ENCODE measurements at places on chromosomes 6 and 20.
A peak's percentile ranks its signal among the peaks of the same experiment; 100 is the strongest.

- no peak for DNase-seq
Observed at GRCh38 chr20:20571068-20571780, 141.2 kb downstream of the RALGAPA2 start.

DNA sequence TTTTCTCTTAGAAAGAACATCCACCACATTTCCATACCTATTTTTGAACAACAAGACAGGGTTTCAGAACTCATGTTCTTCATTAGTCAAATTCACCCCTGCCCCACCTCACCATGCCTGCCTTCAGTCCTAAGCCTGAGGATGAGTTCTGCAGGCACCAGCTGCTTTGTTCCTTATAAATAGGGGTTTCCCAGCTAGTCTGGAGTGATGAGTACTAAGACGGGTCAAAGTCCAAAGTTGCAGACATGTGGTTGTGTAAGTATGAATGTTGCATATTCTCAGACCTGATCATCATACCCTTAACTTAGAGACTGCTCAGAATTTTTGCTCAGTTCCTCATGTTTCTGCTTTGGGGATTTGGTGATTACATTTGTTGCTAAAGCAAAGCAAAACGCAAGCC, 257.7 kb upstream of the CDYL start:
- no peak for DNase-seq

- no peak for DNase-seq
Observed at GRCh38 chr6:138272533-138273315, 54.4 kb upstream of the PBOV1 start.

- no peak for DNase-seq
Observed at GRCh38 chr6:149468179-149468578, 16.6 kb downstream of the ZC3H12D start.

DNA sequence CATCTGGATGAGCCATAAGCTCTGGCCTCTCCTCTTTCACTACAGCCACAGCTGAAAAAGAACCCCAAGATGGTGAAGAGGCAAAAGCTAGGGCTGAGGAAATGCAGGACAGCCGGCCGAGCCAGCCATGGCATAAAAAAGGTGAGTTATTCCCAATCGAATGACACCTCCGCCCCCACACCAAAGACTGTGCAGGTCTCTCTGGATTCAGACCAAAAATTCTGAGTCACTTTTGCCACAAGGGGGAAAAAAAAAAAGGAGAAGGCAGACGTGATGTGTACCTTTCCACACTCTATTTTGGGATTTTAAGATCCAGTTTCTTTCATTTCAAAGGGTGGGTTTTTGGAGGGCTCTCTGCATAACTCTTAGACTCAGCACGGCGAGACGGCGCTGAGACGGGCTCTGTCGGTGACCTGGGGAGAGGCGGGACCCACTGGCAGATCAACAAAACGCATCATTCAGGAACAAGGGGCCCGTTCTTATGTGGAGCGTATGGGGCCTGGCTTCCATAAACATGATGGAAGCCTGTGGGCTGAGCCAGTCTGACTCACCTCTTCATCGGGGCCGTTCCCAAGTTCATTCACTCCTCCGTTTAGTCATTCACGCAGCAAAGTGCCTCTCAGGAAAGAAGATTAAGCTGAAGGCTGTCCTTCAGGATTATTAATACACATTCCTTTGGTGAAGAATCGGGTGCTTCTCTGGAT, 54.8 kb downstream of the NFATC2 start:
- no peak for DNase-seq

DNA sequence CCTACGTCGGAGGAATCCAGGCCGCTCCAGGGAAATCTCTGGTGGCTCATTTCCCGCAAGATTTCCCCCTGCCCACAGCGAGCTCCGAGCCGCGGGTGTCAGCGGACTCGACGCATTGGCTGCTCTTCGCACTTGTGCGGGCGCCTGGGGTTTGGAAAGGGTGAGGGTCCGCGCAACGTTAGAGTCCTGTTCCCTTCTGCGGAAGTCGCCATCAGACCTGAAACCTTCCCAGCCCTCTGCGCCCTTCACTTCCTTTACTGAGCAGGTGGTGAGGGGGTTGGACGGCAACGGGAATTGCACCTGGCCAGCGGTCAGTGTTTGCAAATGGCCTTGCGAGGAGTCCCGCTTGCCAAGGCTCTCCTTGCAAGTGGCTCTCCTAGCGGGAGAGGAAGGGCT, 8.4 kb downstream of the PAX1 start:
- DNase-seq: no peak

DNA sequence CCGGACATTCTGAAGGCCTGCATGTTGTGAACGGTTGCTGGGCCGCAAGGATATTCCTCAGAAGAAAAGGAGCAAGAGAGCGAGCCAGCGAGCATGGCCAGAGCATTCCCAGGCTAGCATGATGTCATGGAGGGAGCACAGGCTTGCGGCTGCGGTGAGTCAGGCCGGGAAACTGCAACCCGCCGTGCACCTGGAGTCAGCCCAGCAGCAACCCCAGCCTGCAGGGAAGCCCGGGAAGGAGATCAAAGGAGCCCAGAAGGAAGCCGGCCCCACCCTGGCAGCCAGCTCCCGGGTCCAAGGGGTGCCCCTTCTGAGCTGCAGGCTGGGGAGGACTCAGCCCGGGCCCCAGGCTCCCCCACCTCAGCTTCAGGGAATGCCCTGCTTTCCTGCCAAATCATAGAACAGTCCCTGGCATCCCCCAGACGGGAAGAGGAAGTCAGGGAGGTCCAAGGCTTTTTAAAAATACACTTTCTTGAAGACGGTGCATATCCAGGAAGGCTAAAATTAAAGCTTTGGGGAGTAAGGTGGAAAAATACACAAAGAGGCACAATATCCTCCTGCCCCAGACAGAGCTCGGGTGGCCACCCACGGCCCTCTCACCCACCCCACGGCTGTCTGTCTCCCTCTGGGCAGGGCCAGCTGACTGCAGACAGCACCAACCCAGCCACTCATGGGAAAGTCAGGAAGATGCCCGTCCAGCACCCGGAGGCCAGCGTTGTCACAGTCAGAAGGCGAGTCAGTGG, 53.7 kb downstream of the BMP7 start:
- peak; percentile 55 for DNase-seq

- no peak for DNase-seq
Observed at GRCh38 chr6:141677598-141678211, 455.0 kb upstream of the GJE1 start.

DNA sequence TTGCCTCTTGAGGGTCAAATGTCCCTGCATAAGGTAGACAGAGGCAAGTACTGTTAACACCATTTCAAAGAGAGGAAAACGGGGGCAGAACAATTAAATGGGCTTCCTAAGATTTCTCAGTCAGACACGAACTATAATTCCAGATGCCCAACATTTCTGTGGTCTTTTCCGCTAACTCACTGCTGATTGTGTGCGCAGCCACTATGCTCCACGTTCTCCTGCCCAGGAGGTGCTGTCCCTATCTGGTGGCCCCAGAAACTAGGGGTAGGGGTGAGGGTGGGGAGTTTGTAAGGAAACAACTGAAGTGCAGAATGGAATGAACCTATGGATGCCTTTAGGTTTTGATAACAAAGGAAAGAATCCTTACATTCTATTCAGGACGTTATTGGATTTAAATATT, 86.1 kb upstream of the BACH2 start:
- no peak for DNase-seq

GRCh38 chr20:33676121-33676520, 1.9 kb upstream of the NECAB3 start:
- DNase-seq: no peak

DNA sequence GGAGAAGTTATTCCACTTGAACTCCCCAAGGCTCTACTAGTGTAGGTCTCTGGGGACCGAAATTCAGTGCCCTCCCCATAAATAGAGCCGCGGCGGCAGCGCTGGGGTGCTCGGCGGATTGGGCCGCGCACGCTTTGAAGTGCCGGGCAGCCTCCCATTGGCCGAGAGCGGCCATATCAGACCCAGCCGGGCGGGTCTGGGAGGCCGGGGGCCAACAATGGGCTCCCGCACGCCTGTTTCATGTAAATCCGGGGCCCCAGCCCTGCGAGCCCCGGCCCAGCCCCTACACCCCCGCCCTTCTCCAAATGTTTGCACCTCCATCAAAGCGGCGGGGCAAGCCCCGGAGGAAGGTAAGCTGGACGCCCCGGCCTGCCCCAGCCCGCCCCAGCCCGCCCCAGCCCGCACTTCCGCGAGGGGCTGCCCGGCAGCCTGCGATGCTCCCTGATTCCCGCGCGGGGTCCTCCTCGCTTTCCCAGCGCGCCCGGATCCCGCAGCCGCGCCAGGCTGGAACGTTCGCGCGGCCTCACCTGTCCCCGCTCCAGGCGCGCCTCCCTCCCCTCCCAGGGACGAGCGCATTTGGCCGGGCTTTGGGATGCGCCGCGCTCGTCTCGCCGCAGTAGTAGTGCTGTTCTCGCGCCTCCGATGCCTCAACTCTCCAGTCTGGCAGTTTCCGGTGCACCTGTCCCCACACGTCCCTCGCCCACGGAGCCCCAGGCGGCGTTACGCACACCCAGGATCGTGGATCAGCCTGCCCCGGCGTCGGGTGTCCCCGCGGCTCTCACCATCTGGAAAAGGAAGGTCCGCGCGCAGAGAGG, at the start of gene TBXT:
TBXT (minus strand) TSS at position 51 of the 815 bp plus-strand sequence. CDS start 260 bp downstream, outside the sequence.
- no peak for DNase-seq

DNA sequence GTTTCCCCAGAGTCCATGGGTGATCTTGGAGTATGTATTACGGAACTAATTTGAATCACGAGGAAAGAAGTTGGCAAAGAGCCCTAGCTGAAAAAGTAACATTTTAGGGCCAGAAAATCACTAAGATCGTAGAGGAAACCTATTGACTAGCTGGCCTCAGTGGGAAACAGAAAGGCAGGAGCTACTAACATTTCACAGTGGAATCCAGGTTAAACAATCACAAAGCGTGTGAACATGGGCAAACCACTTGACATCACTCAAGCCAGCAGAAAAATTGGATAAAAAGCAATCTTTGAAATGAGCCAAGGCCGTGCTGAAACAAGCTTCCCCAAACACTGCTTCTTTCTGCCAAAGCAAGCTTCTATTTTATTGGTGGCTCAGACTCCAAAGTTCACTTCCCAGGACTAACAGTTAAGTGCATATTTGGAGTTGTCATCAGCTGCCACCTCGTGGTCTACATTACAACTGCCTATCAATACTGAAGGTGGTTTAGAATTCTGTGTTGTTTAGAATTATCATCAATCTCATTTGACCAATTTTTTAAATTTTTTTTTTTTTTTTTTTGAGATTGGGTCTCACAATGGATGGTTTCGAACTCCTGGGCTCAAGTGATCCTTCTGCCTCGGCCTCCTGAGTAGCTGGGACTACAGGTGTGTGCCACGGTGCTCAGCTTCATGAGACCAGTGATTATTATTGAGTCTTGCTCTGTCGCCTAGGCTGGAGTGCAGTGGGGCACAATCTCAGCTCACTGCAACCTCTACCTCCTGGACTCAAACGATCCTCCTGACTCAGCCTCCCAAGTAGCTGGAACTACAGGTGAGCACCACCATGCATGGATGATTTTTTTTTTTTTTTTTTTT, 10.6 kb downstream of the RPS10 start:
- DNase-seq: peak; percentile 63

GRCh38 chr6:55941702-55942101, 66.3 kb upstream of the BMP5 start:
- no peak for DNase-seq
